ENCODE measurements at places on chromosomes 1 and 21.

DNA sequence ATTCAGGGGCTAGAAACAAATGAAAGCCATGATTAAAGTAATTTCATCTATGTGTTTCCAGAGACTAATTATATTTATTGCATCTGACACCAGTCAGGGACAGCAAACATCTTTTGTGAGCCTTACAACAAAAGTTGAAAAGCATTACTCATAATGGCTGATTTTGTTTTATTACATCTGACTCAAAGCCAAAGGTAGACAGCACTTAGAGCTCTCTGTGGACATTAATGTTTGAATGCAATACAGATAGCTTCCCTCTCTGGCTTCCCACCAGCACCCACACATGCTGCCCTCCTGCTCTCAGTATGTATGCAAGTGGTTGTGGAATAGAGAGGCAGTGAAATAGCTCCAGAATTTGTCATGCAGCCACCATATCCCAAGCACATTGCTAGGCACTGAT, 198.7 kb downstream of the SETD4 start:
- DNase-seq = no peak

DNA sequence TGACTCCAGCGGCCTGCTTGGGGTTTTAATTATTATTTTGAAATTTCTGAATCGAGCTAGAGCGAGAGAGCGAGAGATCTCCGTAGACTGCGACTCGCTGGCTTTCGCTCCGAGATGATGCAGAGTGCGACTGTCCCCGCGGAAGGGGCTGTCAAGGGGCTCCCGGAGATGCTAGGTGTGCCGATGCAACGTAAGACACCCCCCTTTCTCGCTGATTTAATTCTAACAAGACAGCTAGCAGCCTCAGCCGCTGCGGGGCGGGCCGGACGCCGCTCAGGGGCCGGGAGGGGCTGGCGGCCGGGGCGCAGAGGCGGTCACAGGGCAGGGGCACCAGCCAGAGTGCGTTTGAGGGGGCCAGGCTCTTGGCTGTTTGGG, 339 bp downstream of the LHX4 start:
- DNase-seq = no peak

- no peak for DNase-seq
Measured at GRCh38 chr1:2300851-2301606, 72.9 kb downstream of the SKI start.

DNA sequence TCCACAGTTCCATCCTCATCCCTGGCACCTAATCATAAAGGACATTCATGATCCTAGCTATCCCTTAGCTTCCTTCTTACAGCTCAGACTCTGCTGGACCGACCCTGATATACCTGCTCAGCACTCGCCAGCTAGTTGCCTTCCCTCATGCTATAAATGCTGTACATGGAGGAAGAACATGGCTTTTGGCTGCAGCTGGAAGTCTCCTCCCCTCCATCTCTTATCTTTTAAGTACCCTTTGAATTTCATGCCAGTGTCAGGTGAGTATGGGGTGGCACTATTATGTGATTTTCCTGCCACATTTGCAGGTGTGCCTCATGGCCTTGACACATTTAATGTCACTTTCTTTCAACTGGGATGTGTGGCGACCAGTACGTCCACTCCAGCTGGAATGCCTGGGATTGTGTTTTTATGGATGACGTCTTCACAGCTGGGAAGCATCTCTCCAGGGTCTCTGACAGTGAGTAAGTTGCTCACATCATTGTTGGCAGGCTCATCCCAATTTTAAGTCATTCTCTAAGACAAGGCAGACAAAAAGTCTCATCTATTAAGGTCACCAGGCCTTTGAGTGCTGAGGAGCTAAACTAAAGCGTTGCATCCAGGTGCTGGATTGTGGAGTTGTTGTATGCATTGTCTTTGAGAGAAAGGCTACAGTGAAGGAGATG, 43.4 kb downstream of the RUNX1 start:
- DNase-seq = no peak

DNA sequence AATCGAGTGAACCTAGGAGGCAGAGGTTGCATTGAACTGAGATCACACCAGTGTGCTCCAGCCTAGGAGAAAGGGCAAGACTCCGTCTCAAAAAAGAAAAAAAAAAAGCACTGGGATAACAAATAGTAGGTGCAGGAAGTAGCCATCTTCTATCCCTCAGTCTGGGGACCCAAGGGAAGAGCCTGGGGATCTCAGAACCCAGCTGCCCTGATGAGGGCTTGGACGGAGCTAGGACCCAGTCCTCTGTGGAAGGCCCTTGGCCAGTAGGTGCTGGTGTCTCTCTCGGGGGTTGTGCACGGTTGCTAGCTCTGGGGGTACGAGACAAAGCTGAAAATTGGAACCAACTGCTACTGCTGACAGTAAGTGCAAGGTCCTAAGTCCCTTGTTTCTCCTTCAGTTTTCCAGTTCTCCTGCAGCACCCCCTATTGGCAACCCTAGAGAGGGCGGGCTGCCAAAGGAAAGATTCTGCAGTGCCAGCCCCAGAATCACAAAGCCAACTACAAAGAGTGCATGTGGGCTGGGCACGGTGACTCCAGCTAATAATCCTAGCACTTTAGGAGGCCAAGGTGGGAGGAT, 57.6 kb upstream of the KIF1B start:
- peak; percentile 49 for DNase-seq

DNA sequence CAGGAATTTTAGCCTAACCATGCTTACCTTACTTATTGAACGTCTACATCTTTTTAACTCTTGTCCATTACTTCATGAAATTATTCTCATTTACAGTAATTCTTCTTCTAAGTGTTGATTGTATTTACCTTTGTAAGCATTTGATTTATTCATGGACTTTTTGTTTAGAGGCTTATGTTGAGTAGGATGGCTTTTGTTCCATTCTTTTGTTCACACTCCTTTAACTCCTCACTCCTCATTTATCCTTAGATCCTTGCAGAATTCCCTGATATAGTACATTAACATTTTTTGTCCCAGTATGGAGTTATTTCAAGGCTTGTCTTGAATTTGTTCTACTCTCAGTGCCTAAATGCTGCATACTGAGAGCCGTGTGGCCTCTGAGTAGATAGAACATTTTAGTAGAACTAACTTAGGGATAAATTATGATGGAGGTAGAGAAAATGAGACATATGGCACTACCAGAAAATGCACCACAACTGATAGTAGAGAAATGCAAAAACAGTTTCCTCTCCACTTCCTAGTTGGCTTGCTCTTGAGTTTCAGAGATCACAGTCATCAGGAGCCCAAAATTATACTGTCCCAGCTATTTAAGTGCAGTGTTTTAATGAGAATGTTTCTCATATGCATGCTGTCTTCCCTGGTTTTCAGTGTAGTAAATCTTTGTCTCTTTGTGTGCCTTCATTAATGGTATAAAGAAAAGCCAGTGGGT, 69.5 kb downstream of the KCNK2 start:
- DNase-seq = no peak

DNA sequence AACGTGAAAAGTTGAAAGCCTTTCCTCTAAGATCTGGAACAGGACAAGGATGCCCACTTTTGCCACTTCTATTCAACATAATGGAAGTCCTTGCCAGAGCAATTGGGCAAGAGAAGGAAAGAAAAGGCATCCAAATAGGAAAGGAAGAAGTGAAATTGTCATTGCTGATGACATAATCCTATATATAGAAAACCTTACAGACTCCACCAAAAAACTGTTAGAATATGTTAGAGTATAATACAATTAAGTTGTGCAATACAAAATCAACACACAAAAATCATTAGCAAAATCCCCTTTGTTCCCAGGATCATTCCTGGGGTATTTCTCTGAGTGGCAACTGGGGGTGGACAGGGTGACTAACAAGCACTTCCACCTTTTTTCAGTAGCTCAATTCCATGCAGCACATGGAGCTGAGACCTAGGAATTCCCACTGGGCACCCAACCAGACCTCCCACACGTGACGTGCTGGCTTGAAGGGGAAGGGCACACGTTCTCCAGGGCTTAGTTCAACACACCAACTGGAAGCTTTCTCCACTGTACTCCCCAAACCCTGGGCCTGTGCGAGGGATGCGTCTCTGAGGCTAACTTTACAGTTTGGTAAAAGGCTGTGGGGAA, 9.6 kb downstream of the STUM start:
- DNase-seq = no peak

DNA sequence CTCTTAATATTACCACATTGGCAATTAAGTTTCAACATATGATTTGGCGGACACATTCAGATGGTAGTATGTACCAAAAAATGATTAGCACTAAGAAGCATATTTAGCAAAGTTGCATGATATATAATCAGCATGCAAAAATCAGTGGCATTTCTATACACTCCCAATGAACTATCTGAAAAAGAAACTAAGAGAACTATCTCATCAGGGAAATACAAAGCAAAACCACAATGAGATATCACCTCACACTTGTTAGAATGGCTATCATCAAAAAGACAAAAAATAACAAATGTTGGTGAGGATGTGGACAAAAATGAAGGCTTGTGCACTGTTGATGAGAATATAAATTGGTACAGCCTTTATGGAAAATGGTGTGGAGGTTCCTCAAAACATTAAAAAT, 31.4 kb upstream of the DENND1B start:
- no peak for DNase-seq

- no peak for DNase-seq
Measured at GRCh38 chr1:239719642-239720258, 333.4 kb downstream of the CHRM3 start.

DNA sequence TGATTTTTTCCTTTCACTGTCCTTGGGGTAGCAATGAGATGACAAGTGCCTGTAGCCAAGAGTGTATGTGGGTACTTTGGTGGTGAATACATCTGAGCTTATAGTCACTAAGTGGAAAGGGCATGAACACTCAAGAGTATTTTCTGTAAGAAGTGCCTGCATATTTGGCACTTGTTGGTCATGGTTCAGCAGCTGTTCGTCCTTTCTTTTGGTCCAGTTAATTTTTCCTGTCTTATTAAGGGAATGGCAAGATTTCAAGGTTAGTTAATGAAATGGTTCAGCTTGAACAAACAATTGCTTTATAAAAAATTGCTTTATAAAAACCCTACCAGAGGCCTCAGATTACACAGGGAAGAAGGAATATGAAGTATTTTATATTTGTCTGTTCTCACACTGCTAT, 48.6 kb upstream of the GPR52 start:
- DNase-seq = no peak

- DNase-seq = no peak
Measured at GRCh38 chr1:152486400-152487006, 24.1 kb upstream of the LCE5A start.

- DNase-seq = no peak
Measured at GRCh38 chr1:97013136-97013535, 291.6 kb downstream of the PTBP2 start.

DNA sequence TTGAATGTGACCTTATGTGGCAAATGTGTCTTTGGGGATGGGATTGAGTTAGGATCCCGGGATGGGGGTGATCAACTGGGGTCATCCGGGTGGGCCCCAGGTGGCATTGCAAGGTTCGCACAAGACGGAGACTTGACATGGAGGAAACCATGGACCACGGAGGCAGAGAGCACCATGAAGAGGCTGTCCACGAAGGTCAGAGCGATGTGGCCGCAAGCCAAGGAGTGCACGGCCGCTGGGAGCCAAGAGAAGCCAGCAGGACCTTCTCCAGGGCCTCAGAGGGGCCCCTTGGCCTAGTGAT, 22.3 kb upstream of the COL18A1 start:
- no peak for DNase-seq

All from prostate gland (tissue), 2 donors.